ENCODE measurements at places on chromosomes 1 and 21. TPM values are rescaled to one million over a fixed set of nuclear protein-coding genes. Genes with fewer than 3 reads are reported as not detected.

Gene GOLPH3L
- 7.9 TPM for total RNA-seq

Gene SERPINC1
- total RNA-seq, result not detected

Gene TNFRSF9
- 0.16 TPM for total RNA-seq

Gene PADI4
- not detected for total RNA-seq

Gene NCF2
- total RNA-seq, result under 0.01 TPM

Gene MRPS6
- 13.7 TPM for total RNA-seq

Gene ENTREP3
- total RNA-seq, result 3.4 TPM

Gene FAM72B
- total RNA-seq, result 2.3 TPM

Gene ENSA
- 69.2 TPM for total RNA-seq

Gene NBPF3
- total RNA-seq, result 1.6 TPM

Gene MAN1A2
- 25.6 TPM for total RNA-seq

Gene GSTM2
- 3.7 TPM for total RNA-seq

Gene WNT3A
- total RNA-seq, result not detected

Gene CYYR1
- total RNA-seq, result 20.6 TPM

Gene S100A14
- not detected for total RNA-seq

Gene CACHD1
- total RNA-seq, result 4.5 TPM

Gene SMIM1
- 0.44 TPM for total RNA-seq

Gene HP1BP3
- 157 TPM for total RNA-seq

Gene SMG5
- 36.6 TPM for total RNA-seq

Gene CFHR3
- not detected for total RNA-seq

Gene FCAMR
- total RNA-seq, result not detected

Gene UROD
- 261 TPM for total RNA-seq

Gene PACC1
- 13.2 TPM for total RNA-seq

Gene NUDT4B
- total RNA-seq, result 36.6 TPM

Gene ZP4
- total RNA-seq, result not detected

Gene KLHDC9
- 1.5 TPM for total RNA-seq

Gene SRGAP2C
- total RNA-seq, result 22.5 TPM

Gene PTPRF
- total RNA-seq, result 785 TPM

Gene LMX1A
- not detected for total RNA-seq

Gene CDC7
- total RNA-seq, result 3.5 TPM

Gene PLPPR5
- total RNA-seq, result not detected

Gene TACSTD2
- total RNA-seq, result 33.0 TPM

Gene RSPH1
- total RNA-seq, result not detected

Gene NPHP4
- total RNA-seq, result 1.9 TPM

Data from bladder microvascular endothelial cell (primary cell).